ENCODE measurements at places on chromosomes 13 and 19.
A peak's percentile ranks its signal among the peaks of the same experiment; 100 is the strongest.

DNA sequence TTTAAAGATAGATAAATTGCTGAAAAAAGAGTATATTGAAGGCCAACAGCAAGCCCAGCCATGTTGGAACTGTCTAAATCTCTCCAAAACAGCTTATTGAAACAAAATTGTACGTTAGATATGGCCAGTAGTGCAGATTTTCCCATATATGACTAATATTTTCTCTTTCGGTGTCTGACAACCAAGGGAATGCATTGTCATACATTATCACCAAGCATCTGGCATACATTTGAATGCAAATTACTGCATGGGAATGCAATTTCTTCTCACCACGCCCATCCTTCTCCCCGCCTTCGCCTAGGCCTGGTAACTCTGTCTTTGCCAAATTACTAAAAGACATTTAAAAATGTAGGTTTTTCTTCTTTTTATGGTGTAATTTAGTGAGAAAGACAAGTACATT is 32.5 kb upstream of the IRS2 start:
- no peak for DNase-seq

- DNase-seq, result no peak
Observed at GRCh38 chr13:111130116-111130508, 15.0 kb downstream of the ARHGEF7 start.

GRCh38 chr13:48449656-48450055 is 36.7 kb upstream of the LPAR6 start:
- DNase-seq, result no peak

- DNase-seq, result no peak
Observed at GRCh38 chr13:22589880-22590279, 590.9 kb upstream of the SGCG start.

DNA sequence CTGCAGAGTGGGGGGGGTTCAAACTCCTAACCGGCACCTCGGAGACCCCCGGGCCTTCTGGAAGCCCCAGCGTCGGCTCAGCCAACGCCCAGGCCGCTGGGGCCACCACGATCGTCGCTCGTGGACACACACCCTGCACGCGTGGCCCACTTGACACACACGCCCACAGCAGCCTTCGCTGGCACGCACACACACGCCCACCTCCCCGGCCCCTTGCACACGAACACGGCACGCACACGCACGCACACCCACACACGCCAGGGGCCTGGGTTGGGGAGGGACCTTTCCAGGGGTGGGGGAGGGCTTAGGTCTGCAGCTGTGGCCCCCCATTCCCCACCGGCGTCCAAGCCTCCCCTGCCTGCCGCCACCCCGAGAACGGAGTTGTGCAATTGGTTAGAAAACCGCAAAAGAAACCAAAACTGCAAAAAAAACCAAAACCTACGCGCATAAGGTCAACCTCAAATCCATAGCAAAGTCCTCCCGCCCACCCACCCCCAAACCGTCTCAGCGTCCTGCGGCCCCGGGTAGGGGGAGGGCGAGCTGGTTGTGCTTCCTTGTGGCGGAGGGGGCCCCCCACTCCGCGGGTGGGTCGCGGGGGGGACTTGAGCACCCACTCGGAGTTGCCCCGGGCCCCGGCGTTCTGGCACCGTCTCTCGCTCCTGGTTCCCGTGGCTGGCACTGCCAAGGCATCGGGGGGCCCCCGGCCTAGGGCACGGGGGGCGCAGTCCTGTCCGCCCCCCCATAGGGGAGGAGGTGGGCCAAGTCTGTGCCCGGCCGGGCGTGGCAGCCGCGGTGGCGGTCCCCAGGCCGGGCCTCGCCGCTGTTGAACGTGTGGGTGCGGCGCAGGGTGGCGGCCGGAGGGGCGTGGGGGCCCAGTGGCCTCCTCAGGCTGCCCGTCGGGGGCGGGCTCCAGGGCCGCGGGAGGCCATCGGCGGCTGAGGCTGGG is 3.3 kb upstream of the LRG1 start:
- no peak for DNase-seq

DNA sequence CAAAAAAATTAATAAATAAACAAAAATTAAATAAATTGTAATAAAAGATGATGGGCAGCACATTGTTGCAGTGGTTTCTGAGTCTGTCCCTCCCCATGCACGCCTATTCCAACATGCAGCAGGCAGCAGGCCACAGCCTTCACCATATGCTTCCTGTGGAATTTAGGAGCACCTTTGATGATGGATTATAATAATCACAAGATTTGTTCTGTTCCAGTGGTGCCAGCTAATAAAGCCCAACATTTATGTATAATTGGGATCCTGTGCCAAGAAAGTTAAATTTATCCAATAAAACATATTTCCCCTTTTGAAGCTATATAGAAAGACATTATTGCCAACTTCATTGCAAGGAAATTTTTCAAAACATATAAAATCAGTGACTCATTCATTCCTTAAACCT is 328.6 kb downstream of the FGF14 start:
- DNase-seq, result no peak

DNA sequence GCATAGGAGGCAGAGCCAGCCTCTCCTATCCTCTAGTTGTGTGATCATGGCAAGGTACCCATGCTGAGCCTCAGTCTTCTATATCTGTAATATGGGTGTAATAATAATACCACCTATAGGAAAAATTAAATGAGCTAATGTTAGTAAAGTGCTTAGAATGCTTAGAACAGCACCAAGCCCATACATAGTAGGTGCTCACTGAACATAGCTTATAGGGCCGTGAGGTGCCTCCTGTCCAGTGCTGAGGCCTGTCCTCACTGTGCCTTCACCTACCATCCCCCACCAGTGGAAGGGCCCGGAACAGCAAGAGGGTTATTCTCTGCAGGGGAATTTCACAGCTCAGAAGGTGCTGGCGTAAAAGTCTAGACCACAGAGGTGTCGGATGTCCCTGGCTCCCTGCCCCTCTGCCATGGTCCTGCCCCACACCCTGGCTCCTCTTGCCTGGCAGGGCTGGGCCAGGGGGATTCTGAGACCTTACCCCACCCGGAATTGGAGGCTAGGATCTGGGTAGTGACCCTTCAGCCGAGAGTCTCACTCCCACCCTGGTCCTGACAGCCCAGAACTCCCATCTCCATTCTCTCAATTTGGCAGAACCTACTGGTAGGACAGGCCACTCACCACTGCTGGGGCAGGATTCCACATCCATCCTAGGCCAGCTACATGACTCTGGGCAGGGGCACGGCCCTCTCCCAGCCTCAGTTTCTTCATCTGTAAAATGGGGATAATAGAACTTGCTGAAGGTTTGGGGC is 2.2 kb upstream of the SCN1B start:
- DNase-seq, result no peak

DNA sequence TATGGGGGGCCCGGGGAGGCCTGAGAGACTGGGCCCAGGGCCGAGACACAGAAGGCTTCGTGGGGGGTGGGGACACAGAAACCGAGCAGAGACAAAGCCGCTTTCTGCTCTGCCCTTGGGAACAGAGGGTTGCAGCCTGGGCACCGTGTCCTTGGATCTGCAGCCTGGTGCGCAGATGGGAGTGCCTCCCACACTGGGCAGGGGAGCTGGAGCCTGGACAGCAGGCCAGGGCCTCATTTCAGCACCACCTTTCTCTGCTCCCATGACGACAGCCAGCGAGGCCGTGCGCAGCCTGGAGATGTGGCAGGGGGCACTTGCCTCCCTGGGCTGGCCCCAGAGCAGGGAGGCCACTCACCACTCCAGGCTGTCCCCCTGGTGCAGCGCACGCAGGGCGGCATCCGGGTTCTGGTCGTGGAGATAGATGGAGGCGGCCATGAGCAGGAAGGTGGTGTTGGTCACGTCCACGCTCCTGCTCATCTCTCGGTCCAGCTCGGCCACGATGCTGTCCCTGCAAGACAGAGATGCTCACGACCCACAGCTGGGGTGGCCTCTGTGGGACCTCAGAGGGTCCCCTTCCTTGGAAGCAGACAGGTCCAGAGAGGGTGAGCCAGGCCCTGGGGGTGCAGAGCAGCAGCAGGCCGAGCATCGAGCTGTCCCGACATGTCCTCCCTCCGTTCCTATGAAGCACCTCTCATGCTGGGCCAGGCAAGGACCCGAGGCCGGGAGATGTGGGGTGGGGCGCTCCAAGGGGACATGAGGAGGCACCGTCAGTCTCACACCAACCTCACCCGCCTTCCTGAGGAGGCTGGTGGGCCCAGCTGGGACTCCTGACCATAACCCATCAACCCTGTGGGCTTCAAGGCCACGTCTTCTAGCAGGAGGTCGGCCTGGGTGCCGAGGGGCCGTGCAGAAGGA is 10.9 kb upstream of the CERS1 start:
- no peak for DNase-seq

DNA sequence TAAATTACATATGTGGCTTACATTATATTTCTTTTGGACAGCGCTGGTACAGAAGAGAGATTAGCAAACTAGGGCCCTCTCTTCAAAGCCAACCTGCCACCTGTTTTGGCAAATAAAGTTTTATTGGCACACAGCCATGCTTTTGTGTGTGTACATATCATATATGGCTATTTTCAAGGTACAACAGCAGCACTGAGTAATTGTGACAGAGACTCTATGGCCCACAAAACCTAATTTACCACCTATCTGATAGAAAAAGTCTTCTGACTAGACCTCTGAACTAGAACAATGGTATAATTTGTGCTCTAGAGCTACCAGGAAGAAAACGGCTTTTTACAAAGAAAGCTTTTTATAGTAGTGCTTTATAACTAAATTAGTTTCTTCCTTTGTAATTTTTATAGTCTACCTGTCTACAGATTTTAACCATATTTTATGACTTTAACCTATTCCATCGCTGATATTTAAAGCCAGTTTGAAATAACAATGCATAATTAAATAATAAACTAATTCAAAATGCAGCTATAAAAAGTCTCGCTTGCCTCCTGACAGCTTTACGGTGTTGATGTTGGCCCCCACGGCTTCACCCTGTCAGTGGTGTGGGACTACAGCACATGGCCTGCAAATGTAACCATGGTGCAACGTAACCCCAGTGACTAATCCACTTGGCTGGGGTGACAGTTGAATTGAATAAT is 17.7 kb upstream of the DPY19L3 start:
- DNase-seq, result no peak

DNA sequence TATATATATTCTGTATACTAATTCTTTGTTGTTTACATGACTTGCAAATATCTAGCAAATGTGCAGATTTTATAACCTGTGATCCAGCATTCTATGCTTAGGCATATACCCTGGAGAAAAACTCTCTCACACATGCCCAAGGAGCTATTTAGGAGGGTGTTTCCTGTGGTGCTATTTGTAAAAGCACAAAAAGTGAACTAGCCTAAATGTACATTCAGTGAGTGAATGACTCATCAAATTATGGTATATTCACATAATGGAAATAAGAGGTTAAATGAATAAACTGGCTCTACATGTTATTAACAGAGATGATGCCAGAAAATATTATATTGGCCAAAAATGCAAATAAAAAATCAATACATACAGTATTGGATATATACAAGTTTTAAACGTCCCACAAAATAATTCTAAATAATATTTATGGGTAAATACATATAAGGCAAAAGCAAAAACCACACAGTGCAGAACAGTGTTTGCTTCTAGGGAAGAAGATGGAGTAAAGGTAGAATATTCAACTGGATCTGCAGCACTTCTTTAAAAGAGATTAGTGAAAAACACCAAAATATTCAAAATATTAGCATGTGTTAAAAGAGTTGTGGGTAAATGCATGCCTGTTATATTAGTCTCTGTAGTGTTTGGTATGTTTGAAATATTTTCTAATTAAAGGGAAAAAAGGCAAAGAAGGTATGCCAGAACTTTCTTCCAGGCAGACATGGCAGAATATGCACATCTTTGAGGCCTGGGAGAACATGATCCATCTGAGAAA is 344.7 kb downstream of the KLF5 start:
- no peak for DNase-seq

GRCh38 chr19:29086646-29087045 is 126.3 kb downstream of the UQCRFS1 start:
- DNase-seq, result no peak

GRCh38 chr13:44267980-44268379 is 105.6 kb upstream of the SERP2 start:
- DNase-seq, result no peak

DNA sequence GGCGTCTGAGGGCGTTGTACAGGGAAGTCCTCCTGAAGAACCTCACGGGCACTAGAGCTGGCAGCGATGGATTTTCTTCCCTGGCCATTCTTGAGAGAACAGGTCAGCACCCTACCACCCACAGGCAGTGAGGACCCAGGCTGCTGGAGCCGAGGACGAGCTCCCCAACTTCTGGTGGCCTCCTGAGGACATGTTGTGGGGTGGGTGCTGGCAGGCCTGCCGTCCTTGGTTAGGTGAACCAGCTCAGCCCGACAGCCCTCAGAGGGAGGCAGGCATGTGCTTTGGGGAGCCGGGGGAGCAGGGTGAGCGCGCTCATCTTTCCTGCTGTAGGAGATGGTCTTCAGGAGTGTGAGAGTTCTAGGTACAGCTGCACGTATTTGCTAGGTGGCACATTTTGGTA is 15.4 kb downstream of the LYL1 start:
- DNase-seq, result no peak

- no peak for DNase-seq
Observed at GRCh38 chr13:44978328-44978727, 10.9 kb downstream of the NUFIP1 start.

- DNase-seq, result no peak
Observed at GRCh38 chr13:76723551-76724232, 162.5 kb downstream of the KCTD12 start.

DNA sequence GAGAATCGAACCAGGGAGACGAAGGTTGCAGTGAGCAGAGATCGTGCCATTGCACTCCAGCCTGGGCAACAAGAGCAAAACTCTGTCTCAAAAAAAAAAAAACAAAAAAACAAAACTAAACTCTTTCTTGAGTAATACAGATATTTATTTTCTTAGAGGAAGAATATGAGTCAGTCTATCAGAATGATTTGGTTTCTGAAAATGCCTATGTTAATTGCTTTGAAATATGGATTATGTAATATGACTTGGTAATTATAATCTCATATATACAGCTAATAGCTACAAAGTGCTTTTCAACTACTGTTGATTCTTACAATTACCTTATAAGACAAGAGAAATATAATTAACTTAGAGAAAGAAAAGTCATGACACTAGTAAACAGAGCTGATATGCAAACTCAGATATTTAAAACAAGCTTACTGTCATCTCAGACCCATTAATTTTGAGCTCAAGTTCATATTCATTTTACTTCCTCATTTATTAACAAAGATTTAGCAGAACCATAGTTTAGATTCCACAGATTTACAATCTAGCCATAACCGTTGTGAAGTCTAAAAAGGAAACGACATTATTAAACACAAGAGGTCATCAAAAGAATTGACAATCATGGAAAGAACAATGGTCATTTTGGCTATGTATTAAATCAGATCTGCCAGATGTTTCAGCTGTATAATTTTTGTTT is 88.0 kb downstream of the TBC1D4 start:
- no peak for DNase-seq

DNA sequence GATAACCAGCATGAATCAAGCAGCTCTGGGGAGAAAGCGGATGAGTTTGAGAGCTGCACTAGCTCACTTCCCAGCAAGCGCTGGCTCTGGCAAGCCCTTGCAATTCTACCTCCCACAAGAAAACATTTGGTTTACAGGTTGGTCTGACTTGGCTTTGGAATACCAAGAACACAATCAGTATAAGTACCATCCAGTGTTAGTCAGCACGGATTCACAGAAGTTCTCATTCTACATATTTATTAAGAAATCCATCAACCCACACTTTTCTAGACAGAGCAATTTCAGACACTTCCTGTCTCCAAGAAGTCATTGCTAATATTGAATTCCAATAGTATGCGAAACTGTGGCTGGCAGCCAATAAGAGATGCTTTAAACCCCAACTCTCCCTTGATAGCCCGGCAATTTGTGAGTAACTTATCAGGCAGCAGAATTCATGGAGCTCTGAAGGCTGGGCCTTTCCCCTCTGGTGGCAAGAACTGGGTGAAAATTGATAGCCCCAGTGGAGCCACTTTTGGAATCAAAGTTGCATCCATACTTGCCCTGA is 59.4 kb upstream of the WASF3 start:
- DNase-seq, result peak; percentile 72

GRCh38 chr13:113430378-113431110 is 22.7 kb downstream of the ADPRHL1 start:
- no peak for DNase-seq

Measured in HS-27A (cell line).